ENCODE measurements at places on chromosomes 7 and 10. TPM values are rescaled to one million over a fixed set of nuclear protein-coding genes. Genes with fewer than 3 reads are reported as not detected.

GRCh38 chr7:102284399-102284798 is 2.3 kb upstream of the SH2B2 start:
- no peak for DNase-seq

- DNase-seq: no peak
Measured at GRCh38 chr7:133040674-133041073, 41.2 kb downstream of the CHCHD3 start.

GRCh38 chr10:63935705-63936104 is 414.5 kb downstream of the REEP3 start:
- no peak for DNase-seq

- DNase-seq: no peak
Measured at GRCh38 chr10:82942286-82943099, 1067.5 kb downstream of the NRG3 start.

GRCh38 chr7:16040346-16040745 is 353.9 kb upstream of the MEOX2 start:
- no peak for DNase-seq

- DNase-seq: no peak
Measured at GRCh38 chr7:79084423-79084822, 369.0 kb downstream of the MAGI2 start.

GRCh38 chr10:123854003-123854402 is 37.6 kb downstream of the CPXM2 start:
- peak; percentile 36 for DNase-seq

DNA sequence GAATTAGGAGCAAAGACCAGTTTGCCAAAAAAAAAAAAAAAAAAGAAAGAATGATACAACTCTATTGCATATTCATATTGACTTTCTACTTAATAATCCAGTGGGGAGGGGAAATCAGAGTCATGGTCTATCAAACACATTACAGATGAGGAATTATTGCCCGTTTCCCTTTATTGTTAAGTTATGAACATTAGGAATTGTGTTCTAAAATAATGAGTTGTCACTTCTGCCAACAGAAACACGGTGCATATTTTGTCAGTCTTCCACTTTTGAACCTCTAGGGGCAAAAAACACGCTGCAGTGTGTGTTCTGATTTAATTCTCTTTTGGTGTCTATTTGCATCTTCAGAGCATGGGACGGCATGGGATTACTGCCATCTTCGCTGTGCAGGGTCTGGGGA is 115.7 kb upstream of the RHOBTB1 start:
- DNase-seq: no peak

GRCh38 chr10:49375611-49376010 is 20.3 kb downstream of the DRGX start:
- DNase-seq: no peak

GRCh38 chr7:140624392-140625191 is 16.0 kb downstream of the DENND2A start:
- DNase-seq: no peak

GRCh38 chr7:25628446-25628845 is 400.2 kb upstream of the NPVF start:
- no peak for DNase-seq

DNA sequence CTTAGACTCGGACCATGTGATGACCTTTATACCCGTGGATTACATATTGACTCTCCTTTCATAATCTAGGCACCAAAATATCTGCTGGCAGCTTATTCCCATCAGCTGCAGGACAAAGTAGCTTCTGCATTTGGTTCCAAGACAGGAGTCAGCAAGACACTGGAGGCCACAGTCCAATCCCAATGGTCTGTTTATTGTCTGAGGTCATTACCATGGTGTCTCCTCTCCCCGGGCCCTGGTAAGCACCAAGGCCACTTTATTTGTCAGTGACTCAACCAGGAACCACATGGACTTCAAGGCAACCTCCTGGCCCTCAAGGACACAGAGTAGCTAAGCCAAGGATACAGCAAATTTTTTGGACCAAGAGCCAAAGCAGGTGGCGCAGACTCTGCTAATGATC is 36.1 kb downstream of the KCNMA1 start:
- DNase-seq: no peak

DNA sequence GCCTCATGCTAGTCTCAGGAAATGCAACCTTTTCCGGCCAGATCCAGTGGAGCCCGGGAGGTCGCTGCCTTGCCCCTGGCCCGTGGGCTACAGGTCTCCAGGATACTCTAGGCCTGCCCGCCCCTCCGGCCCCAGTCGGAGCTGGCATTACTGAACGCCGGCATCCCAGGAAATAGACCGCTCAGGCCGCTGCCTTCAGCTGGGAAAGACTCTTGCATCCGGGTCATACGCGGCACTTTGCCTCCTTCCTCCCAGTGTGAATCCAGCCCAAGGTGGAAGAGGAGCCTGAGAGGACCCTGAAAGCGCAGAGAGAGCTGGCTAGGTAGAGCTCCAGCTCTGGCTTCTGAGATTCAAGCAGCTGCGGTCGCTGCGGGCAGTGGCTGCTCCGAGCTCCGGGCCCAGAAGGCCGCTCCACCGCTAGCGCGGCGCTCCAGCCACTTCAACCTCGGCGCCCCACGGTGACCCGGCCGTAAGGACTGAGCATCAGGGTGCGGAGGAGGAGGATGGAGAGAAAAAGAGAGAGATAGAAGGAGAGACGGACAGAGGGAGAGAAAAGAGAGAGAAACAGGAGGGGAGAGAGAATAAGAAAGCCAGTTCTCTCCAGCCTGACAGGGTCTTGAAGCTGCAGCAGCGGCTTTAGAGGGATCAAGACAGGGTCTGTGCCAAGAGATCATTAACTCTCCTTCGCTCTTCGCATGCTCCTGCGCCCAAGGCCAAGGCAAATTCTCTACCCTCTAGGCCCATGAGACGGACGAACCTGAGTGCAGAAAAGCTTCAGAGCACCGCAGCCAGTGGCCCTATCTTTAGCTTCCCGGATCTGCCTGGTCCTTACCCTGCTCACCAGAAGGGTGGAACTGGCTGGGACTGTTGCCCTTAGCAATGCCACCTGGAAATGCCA is 1.8 kb upstream of the HOXA10 start:
- no peak for DNase-seq

GRCh38 chr7:39637400-39637799 is 14.0 kb downstream of the RALA start:
- no peak for DNase-seq

DNA sequence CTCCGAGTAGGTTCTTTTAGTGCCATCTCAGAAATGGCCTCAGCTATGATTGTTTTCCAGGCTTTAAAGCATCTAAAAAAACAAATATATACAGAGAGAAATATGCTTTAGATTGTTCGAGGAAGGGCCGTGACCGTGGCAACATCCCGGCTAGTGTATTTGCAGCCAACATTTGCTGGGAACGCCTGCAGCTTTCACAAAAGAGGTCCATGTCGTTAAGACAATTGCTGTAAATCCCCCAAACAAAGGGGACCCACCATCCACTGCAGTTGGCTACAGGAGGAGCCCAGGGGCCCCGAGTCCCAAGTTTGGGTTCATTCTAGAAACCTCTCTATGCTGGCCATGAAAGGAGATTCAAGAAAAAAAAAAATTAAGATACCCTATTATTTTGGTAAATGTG is 152.8 kb upstream of the TCF7L2 start:
- DNase-seq: no peak

GRCh38 chr7:42770114-42770513 is 141.8 kb downstream of the C7orf25 start:
- no peak for DNase-seq

DNA sequence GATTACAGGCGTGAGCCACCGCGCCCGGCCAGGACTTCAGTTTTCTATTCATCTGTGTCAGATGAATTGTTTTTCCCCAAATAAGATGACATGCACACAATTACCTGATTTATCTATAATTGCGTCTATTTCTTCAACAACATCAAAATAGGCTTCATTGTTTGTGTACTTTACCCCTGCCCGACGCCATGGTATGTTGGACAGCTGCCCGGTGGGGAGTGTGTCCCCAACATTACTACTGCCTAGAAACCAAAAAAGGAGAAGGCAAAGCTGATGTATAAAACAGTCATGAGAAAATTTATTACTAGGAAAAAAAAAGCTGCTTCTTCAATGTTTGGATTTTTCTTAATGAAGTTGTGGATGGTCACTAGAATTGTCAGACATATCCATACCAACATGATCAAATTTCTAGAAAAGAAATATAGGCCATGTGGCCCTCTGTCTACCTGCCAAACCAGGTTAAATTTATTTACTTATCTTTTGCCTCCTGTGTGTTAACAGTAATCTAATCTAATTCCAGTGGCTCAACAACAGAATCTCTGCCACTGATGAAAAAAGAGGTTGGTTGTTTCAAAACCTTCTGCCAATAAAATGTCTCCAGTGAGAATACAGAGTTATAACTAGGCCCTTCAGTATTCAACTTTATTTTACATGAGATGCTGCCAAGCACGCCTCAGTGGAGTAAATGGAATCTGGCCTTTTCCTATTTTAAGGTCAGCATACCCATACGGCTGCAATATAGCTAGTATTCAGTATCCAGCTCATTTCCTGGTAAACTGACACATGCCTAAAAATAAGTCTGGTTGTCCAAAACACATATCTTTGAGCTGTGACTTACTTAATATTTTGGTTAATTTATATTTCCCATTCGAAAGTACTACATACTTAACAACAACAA is 16.5 kb downstream of the AP3M1 start:
- DNase-seq: no peak

DNA sequence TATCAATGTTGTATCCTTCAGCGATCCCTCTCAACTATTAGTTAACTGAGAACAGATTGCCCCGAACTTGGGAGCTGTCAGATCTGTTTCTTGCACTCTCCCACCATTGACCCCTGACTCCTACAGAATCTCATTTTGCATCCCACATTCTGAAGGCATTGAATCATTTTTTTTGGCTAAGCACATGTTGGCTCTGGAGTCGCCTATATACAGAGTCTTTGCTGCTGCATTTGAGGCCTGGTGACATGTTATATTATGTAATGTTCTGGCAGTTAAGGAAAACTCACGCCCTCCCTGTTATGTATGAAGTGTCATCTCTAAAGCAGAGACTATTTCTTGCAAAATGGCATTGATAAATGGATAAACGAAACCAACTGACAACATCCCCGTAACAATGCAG is 159.2 kb upstream of the ITGB1 start:
- no peak for DNase-seq

GRCh38 chr7:143013893-143014292 is 13.0 kb downstream of the OR9A2 start:
- DNase-seq: no peak

- no peak for DNase-seq
Measured at GRCh38 chr7:157526913-157527634, 190.3 kb downstream of the DNAJB6 start.

GRCh38 chr10:26890956-26891355 is 30.2 kb upstream of the ABI1 start:
- DNase-seq: no peak

- no peak for DNase-seq
Measured at GRCh38 chr10:124063750-124064603, 29.4 kb downstream of the CHST15 start.

DNA sequence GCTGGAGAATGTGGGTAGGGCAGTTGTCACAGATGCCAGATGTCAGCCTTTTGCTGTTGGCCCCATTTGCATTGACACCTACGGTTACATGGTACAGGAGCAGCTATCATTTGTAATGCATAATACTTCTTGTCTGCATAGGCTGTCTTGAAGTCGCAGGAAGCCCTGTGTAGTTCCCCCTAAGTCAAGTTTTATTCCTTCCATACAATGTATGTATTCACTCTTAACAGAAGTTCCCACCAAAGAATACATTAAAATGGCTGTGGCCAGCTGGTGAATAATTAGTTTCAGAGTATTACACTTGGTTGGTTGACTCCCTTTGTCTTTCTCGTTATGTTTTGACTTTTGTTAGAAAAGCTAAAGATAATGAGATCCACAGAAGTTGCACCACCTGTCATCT is 1169.0 kb downstream of the REEP3 start:
- no peak for DNase-seq

The STEAP1 gene
- total RNA-seq: 3.5 TPM

The SLC26A5 gene
- not detected for total RNA-seq

The HKDC1 gene
- 0.04 TPM for total RNA-seq

The VSTM4 gene
- 4.5 TPM for total RNA-seq

The CLRN3 gene
- total RNA-seq: not detected

The GPR26 gene
- total RNA-seq: not detected

The LRRD1 gene
- total RNA-seq: not detected

The NUTM2A gene
- total RNA-seq: 1.6 TPM

The UNCX gene
- total RNA-seq: not detected

The GTPBP10 gene
- total RNA-seq: 58.3 TPM

The OR2A42 gene
- total RNA-seq: not detected

The TDRD1 gene
- total RNA-seq: not detected

The TMEM26 gene
- total RNA-seq: not detected

All from K562 (cell line).